ENCODE measurements at places on chromosomes 6 and 20.
A peak's percentile ranks its signal among the peaks of the same experiment; 100 is the strongest.

DNA sequence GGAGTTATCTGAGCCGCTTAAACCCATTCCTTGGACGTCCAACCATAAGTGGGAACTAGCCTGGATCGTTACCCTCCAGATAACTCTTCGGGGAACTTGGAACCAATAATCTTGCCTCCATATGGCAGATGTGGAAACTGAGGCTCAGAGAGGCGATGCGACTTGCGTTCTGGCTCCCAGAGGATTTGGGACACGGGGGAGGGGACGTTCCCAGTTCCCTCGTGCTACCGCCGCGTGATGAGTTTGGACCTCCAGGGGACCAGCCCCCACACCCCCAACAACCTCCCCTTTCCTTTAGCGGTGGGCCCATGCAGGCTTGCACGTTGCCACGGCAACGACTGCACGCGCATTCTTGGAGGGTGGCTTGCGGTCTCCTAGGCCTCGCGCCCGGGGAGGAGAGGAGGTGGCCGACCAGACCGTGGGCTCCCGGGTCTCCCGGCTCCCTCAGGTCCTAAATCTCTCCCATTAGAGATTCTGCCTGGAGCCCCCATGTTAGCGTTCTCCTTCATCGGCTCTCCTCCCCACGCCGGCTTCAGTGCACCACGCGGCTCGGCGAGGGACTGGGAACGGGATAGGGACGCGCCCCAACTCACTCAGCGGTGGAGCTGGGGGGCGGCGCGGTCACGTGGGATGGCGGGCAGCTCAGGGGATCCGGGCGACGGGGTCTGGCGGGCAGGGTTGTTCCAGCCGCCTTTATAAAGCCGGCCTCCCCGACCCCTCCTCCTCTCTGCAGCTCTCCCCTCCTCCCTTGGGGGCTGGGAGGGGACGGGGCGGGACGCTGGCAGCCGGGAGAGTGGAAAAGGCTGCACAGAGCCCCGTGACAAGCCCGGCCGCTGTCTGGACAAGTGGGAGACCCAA, at the start of gene PLTP:
TSS of gene PLTP (minus strand) at position 670 of the 858 bp plus-strand sequence. CDS start 703 bp downstream, outside the sequence.
- no peak for DNase-seq

- DNase-seq: no peak
These were observed 4.6 kb upstream of the RAE1 start for GRCh38 chr20:57346477-57346876.

DNA sequence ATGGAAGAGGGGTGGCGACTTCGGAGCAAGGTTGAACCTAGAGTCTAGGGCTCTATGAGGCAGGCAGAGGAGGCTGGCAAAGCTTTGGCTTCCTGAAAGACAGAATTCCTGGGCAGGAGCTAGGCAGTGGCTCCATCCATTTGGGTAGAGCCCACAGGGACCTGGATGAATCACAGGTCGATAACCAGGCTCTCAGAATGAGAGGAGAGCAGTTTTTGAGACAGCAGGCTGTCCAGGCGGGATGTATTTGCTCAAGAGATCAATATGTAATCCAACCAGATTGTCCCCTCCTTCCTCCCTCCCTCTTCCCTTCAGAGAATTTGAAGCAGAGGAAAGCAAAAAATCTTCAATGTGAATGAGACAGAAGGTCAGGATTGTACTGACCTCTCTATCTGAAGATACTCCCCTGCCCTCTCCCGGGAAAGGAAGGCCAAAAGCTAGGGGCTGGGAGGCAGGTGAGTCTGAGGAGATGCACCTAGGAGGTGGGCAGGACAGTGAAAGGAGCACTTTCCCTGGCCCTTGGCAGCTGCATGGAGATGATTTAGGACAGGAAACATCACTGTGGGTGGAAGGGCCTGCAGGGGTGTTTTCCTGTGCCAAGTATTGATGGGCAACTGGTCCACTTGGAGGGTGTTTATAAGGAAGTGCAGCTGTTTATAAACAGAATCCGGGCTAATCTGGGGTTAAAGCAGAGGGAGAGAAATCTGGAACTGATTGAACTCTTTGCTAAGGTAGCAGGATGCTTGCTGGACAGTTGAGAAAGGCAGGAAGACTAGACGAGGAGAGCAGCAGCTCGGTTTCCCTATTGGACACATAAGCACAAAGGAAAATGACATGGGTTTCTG, 212.4 kb upstream of the LRFN2 start:
- no peak for DNase-seq

DNA sequence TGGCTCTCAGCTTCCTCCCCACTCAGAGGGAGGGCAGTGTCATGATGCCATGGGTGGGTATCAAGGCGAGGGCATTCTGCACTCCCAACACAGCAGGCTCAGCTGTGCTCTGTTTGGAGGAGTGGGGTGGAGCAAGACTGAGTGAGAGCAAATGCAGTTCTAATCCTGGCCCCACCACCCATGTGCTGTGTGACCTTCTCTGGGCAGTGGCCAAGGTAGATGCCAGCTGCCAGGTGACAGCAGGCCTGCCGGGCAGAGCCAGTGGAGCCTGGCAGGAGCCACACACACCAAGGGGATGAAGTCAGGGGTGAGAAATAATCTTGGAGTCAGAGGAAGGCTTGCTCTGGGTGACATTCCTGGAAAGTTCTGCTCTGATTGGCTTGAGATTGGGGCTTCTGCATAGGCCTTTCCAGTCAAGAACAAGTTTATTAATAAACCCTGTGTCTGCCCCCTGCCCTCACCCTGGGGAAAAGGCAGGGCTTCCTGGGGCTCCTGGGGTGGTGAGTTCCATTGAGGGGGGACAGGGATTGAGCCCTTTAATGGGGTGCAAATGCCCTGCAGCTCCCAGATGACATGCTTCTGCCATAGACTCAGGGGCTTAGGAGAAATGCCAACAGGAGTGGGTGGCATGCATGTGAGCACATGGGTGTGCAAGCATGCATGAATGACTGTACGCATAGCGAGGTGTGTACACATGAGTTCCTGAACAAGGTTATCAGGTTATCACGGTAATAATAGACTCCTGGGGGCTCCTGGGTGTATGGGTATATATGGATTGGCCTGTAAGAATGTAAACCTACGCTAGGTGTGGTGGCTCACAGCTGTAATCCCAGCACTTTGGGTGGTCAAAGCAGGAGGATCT, 134.2 kb downstream of the MRPL14 start:
- DNase-seq: no peak

DNA sequence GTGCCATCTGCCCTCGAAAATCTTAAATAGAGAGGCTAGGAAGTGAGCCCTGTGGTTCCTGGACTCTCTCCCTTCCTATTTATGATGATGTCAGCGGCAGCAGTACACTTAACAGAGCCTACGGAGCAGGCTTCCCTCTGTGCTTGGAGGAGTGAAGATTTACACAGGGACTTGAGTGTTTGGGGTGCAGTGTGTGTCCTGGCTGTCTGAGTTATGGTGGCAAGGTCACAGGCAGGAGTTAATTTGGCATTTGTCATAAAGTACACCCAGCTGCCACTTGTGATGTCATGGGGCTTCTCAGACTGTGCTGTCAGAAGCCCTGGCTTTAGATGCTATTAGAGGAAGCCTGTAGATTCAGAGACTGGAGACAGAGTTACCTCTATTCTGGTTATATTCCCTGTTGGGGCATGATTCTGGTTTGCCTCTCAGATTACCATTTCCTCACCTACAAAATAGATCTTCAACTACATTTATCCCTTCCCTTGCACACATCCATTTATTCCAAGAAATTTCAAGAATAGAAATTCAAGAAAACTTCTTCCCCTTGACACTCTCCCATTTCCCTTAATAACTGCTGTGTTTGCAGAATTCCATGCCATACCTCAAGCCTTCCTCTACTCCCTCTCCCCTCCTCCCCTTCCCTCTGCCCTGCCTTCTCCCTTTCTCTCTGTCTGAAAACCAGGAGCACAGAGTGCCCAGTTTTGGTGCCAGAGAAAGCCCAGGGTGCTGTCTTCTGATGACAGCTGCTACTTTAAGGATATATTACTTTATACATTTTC, 72.1 kb downstream of the SLC24A3 start:
- DNase-seq: no peak

DNA sequence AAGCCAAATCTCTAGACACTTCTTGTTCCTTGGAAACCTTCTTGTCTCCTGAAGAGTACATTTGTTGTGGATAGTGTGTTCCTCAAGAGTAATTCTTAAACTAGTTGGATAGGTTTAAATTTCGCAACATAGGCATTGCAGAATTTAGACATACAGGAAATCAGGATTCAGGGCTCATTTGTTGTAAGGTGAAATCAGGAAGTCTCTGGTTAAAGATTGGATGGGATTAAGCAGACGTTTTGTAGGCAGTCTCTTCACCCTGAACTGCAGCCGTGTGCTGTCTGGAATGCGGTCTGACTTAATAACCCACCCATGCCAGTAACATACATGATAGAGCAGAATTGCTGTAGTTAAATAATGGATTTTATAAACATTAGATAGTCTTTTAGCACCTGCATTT, 21.7 kb downstream of the HIVEP1 start:
- DNase-seq: no peak

GRCh38 chr20:24522452-24523330, 53.3 kb downstream of the SYNDIG1 start:
- DNase-seq: no peak

DNA sequence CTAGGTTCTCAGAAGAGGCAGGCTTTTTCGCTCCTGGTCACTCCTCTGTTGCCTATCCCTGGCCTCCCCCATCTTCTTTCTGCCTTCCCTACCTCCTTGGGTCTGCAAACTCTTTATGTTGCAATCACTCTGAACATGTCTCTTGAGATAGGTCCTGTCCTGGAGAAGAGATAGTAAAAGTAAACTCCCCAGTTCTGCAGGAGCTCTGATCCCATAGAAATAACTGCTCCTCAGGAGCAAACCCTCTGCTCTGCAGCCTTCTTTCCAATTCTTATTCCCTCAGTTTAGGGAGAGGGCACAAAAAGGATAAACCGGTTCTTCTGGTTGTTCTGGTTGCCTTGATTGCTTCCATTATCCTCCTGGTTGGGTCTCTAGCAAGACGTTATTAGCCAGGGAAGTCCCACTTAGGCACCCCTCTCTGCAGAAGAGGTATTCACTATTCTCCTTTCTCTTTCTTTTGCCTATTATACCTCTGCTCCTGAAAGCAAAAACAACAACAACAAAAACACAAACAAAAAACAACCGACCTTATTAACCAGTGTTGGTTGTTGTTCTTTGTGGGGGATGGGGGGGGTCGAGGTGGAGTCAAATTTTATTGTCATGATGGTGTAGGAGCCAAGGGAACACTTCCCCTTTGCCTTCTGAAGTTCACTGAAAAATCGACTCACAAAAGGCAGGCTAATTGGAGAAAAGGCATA, 973 bp downstream of the TRIM38 start:
- DNase-seq: no peak

DNA sequence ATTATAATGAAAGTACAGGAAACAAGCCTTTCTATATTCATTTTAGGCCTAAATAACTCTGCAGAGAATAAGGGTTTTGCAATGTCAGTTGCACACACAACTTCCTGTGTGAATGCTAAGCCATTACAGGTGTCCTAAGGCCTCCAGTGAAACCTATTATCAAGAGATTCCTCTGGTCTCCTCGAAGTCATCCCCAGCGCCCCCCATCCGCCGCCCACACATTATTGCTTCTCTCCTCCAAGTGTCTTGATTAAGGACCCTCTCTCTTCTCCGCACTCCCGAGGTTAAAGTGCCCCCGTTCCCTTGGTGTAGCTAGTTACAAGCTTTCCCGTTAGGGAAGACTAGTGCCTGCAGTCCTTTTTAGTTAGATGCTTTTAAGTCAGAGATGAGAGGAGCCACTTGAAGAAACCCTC, 1.3 kb downstream of the HIVEP2 start:
- peak; percentile 48 for DNase-seq

GRCh38 chr6:131286469-131287040, 151.3 kb downstream of the AKAP7 start:
- no peak for DNase-seq

DNA sequence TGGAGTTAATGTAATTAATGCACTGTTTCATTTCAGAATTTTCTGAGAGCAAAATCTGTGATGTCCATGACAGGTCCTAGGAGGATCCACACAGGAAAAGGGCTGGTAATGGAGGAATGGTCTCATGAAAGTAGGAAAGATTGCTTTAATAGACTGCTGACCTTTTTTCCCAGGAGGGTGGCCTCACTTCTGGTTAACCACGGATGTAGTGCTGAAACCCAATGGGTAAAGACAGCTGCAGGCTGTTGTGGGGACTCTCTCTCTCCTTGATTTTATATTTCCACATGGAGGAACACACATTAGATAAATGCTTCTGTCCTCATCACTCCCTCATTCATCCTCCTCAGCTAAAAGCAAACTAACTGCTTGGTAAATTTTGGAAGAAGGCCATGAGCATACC, 23.6 kb upstream of the RIPOR2 start:
- no peak for DNase-seq

GRCh38 chr20:19024296-19025035, 188.0 kb upstream of the SLC24A3 start:
- no peak for DNase-seq

DNA sequence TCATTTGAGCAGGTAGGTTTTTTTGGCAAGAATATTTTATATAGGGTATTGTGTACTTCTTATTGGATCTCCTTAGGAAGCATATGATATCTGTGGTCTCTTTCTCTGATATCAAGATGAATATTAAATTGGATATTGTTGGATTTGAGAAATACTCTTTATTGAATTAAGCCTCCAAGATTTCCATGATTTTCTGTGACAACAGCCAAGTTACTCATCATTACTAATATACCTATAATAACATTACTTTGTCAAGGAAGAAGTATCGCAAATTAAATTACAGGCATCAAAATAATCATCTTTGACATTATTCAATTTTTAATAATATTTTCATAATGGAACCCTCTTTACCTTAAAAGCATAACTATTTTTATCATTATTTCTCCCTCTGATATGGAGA, 86.5 kb downstream of the TMEM200A start:
- DNase-seq: no peak

GRCh38 chr6:168381726-168382458, 59.1 kb upstream of the SMOC2 start:
- DNase-seq: no peak

DNA sequence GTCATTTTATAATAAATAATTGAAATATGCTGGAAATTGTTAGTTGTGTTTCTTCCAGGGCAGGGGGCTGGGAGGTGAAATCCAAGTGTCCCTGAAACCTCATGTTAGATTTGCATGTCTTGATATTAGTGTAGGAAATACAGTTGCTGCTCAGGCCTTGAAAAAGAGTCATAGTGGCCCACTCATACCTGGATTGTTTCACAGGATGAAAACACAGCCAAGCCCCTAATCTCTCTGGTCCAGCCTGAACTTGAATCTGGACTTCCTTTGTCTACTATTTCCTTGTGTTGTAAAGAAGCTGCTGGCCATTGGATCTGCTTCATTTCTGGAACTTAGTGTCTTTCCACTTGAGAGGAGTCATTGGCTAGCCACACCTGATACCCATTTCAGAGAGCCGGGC, 108.8 kb upstream of the JARID2 start:
- no peak for DNase-seq

- DNase-seq: no peak
These were observed 27.9 kb downstream of the GFRA4 start for GRCh38 chr20:3635346-3635745.
